ENCODE measurements at places on chromosomes 6 and 20.

GRCh38 chr20:47960769-47961541, 175.7 kb upstream of the SULF2 start:
- DNase-seq: no peak

- no peak for DNase-seq
These were observed 20.5 kb downstream of the JPH2 start for GRCh38 chr20:44166477-44166876.

DNA sequence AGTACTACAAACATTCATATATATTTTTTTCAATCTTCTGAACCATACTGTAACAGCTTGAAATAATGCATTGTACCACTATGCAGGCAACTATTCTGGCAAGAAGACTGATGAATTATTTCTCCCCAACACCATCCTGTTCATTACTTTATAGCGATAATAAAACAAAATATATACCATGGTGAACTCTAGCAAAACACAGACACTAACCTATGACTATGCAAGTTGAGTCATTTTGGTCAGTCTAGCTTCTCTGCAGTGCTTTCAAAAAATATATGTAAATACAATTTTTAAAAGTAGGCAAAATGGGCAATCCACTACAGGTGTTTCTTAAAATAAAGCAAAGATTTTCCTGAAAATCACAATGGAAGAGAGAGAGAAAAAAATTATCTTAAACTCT, 20.3 kb downstream of the PHIP start:
- DNase-seq: no peak

DNA sequence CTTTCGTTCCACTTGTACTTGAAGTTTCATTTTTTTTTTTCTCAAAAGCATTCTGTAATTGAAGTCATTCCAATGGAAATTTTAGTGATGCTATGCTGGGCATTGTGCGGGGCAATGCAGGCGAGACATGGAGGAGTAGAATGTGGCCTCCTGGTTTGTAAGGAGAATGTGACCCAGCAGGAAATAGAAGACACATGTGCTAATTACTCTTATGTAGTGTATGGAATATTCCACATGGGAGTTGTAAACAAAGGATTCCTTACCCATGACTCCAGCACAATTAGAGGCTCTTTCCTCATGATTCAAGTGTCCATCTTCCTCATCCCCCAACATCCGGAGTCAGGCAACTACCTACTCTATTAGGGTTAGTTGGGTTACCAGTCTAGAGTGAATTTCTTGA, 14.9 kb upstream of the RFPL4B start:
- no peak for DNase-seq

DNA sequence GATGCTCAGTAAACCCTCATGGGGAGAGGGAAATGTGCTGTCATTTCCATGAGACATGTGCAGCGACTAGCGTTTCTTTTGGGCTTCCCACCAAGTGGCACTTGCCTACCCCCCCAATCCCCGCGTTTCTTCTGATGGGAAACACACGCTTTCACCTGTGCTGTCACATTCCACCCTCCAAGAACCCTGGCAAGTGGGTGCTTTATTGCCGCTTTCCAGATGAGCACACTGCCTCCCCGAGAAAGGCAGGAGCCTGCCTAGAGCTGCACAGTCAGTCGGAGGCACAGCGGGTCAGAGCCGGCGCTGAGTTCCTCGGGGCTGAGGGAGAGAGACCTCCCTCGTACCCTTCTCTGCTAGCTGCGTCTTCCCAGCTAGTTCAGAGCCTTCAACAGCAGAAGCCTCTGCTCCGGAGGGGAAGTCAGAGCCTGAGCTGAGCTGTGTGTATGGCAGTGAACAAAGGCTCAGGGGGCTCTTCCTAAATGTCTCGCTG, 12.3 kb upstream of the CCDC167 start:
- no peak for DNase-seq

DNA sequence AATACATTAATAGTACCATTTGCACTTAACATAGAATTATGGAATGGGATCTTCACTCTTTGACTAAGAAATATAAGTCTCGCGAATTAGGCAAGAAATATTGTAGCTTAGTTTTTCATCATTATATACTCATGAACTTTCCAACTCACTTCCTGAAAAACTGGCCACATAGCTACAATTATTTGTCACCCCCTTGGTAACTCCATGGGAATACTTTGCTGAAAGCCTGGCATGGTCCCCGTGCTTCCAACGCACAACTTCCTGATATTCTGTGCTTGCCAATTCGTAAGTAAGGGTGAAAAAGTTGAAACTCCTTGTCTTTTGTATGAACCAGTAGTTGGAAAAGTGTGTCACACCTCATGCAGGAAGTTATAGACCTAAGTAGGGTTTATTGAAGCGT, 23.7 kb upstream of the HLA-DQA1 start:
- no peak for DNase-seq

GRCh38 chr6:140049251-140049650, 674.8 kb upstream of the CITED2 start:
- DNase-seq: no peak

GRCh38 chr6:53840027-53840426, 45.2 kb downstream of the LRRC1 start:
- DNase-seq: no peak

- DNase-seq: no peak
These were observed 3.6 kb upstream of the HAO1 start for GRCh38 chr20:7943891-7944290.

DNA sequence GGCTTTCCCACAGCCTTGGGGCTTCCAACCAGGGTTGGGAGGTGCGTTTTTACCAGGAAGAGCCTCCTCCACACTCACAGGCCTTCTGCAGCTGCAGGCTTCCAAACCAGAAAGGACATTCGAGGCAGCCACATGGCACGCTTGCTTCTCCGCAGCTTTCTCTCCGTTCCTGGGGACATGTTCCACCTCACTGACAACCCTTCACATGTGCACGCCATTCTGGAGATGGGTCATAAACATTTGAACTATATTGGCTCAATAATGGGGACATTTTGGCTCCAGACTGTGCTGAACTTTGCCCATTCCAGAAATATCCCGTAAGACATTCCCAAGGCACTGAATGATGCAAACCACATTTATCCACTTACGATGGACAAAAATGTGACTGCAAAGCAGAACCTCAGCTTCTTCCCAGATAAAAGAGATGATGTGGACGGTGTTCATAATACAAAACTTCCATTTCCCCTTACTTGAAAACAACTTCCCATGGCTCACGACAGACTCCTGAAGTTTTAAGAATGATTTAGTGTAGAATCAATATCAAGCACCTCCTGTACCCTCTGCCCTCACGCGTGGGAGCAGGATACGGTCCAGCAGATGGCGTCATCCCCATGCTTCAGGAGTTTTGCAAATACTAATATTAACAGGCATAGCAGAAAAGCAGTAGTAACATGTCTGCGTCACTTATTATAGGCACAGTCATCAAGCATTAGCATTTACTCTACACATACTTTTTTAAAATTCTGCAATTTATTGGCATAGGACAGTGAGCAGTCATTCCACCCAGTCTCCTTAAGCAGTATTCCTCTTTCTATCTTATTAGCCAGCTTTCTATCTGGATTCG, 25.4 kb upstream of the FOXF2 start:
- DNase-seq: no peak

DNA sequence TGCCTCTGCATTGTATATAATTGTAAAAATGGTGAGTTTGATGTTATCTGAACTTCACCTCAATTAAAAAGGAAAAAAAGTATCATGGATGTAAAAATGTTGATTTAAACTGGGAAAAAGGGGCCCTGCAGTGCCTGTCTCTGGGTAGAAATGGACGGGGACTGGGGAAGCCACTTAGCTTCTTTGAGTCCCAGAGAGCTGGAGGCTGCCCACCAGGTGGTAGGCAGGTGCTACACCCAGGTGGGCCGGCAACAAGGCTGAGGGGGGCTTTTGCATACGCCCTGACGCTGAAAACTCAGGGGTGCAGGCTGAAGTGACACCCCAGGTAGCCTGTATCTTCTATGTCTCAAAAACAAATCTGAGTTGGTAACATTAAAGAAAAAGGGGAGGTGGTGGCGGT, 118.2 kb downstream of the SULF2 start:
- DNase-seq: no peak

GRCh38 chr6:34157851-34158250, 12.0 kb upstream of the GRM4 start:
- no peak for DNase-seq

GRCh38 chr6:11050731-11051130, 6.6 kb upstream of the ELOVL2 start:
- no peak for DNase-seq

- no peak for DNase-seq
These were observed 15.9 kb upstream of the TMEM30A start for GRCh38 chr6:75300531-75300855.

DNA sequence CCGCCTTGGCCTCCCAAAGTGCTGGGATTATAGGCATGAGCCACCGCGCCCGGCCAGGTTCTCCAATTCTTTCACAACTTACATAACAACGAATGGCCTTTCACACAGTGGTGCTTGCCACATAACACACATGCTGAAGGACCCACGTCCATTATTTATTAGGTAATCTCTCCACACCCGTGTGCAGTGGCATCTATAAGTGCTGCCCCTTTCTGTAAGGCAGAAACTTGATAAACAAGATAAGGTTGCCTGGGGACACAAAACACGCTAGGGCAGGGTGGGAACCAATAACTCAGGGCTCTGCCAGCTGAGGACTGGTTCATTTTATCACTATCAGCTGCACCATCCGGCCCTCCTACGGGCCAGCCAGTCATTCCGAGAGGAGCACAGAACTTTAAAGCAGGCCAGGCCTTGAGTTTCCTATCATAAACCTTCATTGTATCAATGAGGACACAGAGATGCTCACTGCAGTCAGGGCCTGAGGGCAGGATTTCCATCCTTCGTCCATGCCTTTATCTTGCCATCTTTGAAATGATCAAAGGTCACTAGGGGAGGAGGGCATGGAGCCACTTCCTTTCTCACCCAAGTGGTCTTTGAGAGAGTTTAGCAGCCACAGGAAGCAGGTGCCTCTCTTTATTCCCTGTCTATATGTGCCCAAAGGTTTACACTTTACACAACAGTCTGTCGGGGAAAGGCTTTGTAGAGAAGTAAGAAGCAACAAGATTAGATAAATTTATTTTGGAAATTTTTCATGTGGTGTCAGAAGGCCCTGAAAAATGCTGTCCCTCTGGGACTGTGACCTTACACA, 37.6 kb downstream of the GPLD1 start:
- no peak for DNase-seq

GRCh38 chr20:11217326-11218172, 543.8 kb upstream of the JAG1 start:
- DNase-seq: no peak

- DNase-seq: no peak
These were observed 169.5 kb downstream of the OTOR start for GRCh38 chr20:16917636-16918035.

DNA sequence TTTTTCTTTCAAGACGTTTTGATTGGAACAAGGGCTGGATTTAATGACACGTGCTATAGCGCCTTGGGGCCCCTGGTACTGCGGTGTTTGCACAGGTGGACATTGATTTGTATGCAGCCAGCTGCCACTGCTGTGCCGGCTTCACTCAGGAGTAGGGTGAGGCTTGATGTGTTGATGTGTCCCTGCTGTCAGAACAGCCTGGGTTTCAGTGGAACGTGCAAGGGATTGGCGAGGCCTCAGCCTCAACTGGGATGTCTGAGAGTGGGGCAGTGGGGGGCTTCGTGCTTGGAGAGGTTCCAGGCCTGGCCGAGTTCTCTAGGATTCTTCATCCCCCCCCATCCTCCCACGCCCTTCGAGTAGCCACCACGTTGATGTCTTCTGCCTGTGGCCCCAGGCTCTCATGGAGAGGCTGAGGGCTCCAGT, 23.0 kb downstream of the PYGB start:
- DNase-seq: no peak

GRCh38 chr20:9981829-9982228, 53.0 kb upstream of the ANKEF1 start:
- DNase-seq: no peak

DNA sequence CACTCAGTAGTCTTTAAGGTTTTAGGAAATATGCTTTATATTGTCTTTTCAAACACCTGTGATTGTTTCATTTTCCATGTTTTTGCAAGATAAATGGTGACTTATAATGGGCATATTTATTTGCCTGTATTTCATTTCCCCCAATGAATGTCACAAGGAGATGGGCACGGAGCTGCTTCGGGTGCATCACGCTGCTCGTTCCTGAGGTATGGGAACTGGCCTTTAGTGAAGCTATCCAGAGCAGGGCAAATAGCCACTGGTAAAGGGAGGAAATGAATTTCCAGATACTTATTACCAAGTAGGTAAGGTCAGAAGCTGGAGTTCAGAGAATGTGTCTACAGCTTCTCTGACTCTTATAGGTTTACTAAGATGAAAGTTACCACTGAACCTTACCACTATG, 3.7 kb downstream of the POU3F2 start:
- DNase-seq: no peak

GRCh38 chr6:42610416-42610815, 46.6 kb downstream of the UBR2 start:
- no peak for DNase-seq

DNA sequence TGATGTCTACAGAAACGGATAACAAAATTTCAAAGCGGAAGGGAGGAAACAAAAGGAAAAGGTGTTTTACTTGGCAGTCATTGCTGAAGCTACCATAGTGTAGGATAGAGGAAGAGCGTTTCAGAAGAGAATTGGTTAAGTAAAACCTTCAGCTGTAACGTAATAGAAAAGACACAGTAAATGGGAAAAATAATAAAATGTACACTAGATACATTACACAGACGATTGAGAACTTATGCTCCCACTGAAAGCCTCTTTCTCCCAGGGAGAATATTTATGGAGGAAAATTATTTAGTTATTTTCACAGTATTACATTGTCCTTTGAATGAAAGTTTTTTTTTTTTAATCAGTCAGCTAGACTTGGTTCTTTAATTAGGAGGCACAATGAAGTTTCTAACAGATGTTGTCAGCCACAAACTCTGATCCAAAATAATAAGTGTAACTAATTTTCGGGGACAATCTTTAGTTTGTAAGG, 90.7 kb upstream of the PRDM1 start:
- no peak for DNase-seq

- no peak for DNase-seq
These were observed 59.8 kb downstream of the IGF2R start for GRCh38 chr6:160028487-160029275.

- DNase-seq: no peak
These were observed 684.2 kb downstream of the KIF16B start for GRCh38 chr20:15889061-15889460.

DNA sequence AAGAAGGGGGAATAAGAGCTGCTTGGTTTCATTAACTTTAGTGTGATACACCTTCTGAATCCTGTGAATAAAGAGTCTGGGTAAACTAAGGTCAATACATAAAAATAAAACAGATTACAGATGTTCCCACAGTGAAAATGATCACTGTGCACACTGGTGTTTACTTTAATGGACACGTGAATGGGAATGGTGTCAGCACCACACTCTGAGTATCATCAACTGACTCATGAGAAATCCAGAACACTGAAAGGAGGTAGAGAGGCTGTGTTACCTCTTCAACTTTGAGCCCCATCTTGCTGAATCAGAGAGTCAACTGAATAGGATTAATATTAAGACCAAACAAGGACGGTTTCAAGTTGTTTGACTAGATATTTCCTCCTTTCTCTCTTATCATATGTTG, 75.0 kb downstream of the ELOVL4 start:
- no peak for DNase-seq

DNA sequence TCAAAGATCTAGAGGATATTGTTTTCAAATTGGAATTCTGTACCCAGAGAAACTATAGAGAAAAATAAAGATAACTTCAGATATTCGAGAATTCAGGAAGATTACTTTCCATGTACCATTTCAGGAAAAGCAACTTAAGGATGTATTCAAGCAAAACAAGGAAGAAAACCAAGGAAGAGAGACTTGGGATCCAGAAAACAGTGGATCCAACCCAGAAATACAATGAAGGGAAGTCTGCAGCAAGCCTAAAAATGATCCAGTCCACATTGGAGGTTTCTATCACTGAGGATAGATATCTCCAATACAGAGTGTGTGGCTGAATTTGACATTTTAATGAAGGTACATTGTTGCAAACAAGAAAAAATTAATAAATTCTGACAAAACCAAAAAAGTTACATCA, 201.0 kb downstream of the EYA2 start:
- DNase-seq: no peak
